ENCODE measurements at places on chromosomes 12 and 14. TPM values are rescaled to one million over a fixed set of nuclear protein-coding genes. Genes with fewer than 3 reads are reported as not detected.

PCED1B gene
- polyA plus RNA-seq: 26.8 TPM

ARPC3 gene
- polyA plus RNA-seq: 699 TPM

TAS2R42 gene
- polyA plus RNA-seq: not detected

WDR89 gene
- polyA plus RNA-seq: 9.5 TPM

OR6C2 gene
- not detected for polyA plus RNA-seq

RTL1 gene
- polyA plus RNA-seq: under 0.01 TPM

SLC10A1 gene
- polyA plus RNA-seq: not detected

NINJ2 gene
- polyA plus RNA-seq: 7.0 TPM

GPR84 gene
- polyA plus RNA-seq: 0.47 TPM

LRRC43 gene
- 0.13 TPM for polyA plus RNA-seq

TDP1 gene
- 9.4 TPM for polyA plus RNA-seq

NFATC4 gene
- polyA plus RNA-seq: 99.9 TPM

HOXC12 gene
- polyA plus RNA-seq: not detected

GRCh38 chr12:14239935-14240872 is 125.3 kb upstream of the ATF7IP start:
- peak overlapping the region; percentile 23 for H3K4me3 ChIP-seq
- peak overlapping the region; percentile 82 for H3K27ac ChIP-seq
- H3K4me1 ChIP-seq: peaks cover 24% of the 10 kb centered on the region
- H3K36me3 ChIP-seq: no peaks in the 10 kb centered on the region

- no peaks in the 10 kb centered on the region for H3K4me1 ChIP-seq
- H3K4me3 ChIP-seq: no peak overlapping the region
- H3K27me3 ChIP-seq: peaks cover 8% of the 10 kb centered on the region
- DNase-seq: no peak
- H3K27ac ChIP-seq: no peak overlapping the region
These were observed 382.5 kb upstream of the TMTC1 start for GRCh38 chr12:30166006-30166795.

DNA sequence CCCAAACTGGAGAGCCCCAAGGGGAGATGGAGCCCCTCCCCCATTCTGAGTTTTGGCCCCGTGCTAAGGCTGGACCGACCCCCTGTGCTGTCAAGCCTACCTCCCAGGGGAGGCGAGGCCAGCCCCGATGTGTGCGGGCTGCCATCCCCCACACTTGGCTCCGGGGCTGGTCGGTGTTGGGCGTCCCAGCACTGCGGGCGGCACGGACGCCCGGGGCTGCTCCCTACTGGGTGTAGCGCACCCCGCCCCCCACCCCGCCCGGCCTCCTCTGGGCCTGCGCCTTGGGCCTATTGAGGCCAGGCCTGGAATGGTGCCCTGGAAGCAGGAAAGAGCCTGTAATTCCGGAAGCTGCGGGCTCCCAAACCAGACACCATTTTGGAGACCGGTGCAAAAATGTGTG is 2.6 kb downstream of the DCAF4 start:
- no peak overlapping the region for H3K27ac ChIP-seq
- peaks cover 21% of the 10 kb centered on the region for H3K4me1 ChIP-seq
- no peak overlapping the region for H3K4me3 ChIP-seq
- DNase-seq: peak; percentile 68

DNA sequence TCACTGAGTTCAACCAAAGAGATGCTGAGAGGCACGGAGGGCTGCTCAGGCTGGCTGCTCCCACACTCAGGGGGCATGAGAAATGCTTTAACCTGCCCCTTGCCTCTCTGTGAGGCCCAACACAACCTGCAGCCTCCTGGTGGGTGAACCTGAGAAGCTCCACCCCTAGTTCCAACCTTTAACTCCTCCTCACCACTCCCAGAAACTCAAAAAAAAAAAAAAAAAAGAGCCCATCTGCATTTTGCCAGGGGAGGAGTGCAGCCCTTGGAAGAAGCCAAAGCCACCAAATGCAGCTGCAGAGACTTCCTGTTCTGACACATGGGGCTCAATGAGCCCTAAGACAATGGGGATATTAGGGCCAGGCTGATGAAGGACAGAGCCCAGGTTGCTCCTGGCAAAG is 8.9 kb downstream of the KRT4 start:
- no peak overlapping the region for H3K27ac ChIP-seq
- H3K4me1 ChIP-seq: no peaks in the 10 kb centered on the region
- H3K4me3 ChIP-seq: no peak overlapping the region
- no peaks in the 10 kb centered on the region for H3K27me3 ChIP-seq
- no peak for DNase-seq

- no peaks in the 10 kb centered on the region for H3K27me3 ChIP-seq
- no peak for DNase-seq
- no peak overlapping the region for H3K27ac ChIP-seq
- H3K4me1 ChIP-seq: no peaks in the 10 kb centered on the region
- H3K4me3 ChIP-seq: no peak overlapping the region
These were observed 192.1 kb upstream of the ALG10B start for GRCh38 chr12:38124247-38125012.

- DNase-seq: no peak
- peaks cover 25% of the 10 kb centered on the region for H3K4me1 ChIP-seq
- H3K27me3 ChIP-seq: no peaks in the 10 kb centered on the region
- no peaks in the 10 kb centered on the region for H3K36me3 ChIP-seq
These were observed 387 bp upstream of the IPO8 start for GRCh38 chr12:30696103-30696408.

- H3K36me3 ChIP-seq: no peaks in the 10 kb centered on the region
- H3K27ac ChIP-seq: no peak overlapping the region
- H3K4me3 ChIP-seq: no peak overlapping the region
- DNase-seq: peak; percentile 84
- H3K4me1 ChIP-seq: peaks cover 49% of the 10 kb centered on the region
These were observed 221.9 kb downstream of the PELI2 start for GRCh38 chr14:56339855-56340701.

DNA sequence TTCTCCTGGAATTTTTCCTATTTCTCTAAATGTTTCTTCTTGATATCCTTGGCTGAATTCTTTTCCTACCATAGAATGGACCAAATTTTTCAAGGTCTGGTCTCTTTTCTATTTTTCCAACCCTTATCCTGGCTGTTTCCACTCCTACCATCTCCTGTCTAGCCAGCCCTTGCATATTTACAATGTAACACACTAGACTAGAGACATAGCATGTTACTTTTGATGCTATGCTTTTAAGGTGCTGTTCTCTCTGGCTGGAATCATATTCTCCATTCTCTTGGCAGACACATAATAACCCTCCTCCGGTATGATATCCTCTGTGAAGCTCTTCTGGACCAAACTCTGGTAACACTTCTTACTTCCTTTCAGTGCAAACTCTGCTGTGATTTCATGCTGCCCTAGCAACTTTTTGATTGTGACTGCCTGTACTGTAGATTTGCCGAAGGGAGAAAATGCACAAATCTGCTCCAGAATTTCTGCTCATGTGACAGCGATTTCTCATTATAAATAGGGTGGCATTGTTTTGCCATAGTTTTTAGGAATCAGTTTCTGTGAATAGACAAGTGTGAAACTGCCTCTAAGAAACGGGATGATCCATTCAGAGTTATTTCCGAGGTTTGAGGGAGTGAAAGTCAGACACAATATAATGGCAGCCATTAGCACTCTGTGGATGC is 284.4 kb downstream of the MDGA2 start:
- H3K27me3 ChIP-seq: no peaks in the 10 kb centered on the region
- H3K27ac ChIP-seq: no peak overlapping the region
- no peaks in the 10 kb centered on the region for H3K4me1 ChIP-seq
- H3K36me3 ChIP-seq: no peaks in the 10 kb centered on the region

DNA sequence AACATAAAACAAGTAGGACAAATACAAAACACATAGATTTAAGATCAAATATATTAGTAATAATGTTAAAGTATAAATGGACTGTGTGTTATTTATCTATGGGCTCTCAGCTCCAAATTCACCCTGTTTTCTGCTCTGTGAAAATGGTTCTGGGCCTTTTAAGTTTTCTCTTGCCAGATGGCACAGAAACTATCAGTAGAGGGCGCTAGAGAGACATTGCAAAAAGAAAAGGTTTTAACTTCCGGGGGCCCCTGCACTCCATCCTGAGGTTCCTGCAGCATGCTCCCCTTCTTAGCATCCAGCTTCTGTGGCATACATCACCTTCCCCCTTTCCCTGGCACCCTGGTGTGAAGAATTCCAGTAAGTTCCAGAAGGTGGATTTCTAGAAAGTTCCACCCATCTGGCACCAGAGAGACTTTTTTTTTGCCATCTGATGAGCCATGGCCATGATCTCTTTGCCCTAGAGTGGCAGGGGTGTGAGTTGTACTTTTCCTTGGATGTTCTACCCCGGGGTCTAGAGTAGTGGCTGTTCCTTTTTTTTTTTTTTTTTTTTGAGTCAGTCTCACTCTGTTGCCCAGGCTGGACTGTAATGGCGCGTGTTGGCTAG is 29.3 kb downstream of the ZCRB1 start:
- no peaks in the 10 kb centered on the region for H3K36me3 ChIP-seq
- H3K27ac ChIP-seq: no peak overlapping the region
- DNase-seq: no peak
- H3K27me3 ChIP-seq: no peaks in the 10 kb centered on the region

- H3K27ac ChIP-seq: no peak overlapping the region
- no peaks in the 10 kb centered on the region for H3K27me3 ChIP-seq
- H3K36me3 ChIP-seq: no peaks in the 10 kb centered on the region
- H3K4me3 ChIP-seq: no peak overlapping the region
- H3K4me1 ChIP-seq: no peaks in the 10 kb centered on the region
- DNase-seq: no peak
These were observed 25.1 kb downstream of the CDKL1 start for GRCh38 chr14:50371546-50371945.

GRCh38 chr12:124762791-124763593 is 100.7 kb downstream of the SCARB1 start:
- H3K4me3 ChIP-seq: no peak overlapping the region
- H3K4me1 ChIP-seq: peaks cover 64% of the 10 kb centered on the region
- H3K27me3 ChIP-seq: no peaks in the 10 kb centered on the region
- H3K36me3 ChIP-seq: no peaks in the 10 kb centered on the region
- no peak overlapping the region for H3K27ac ChIP-seq

GRCh38 chr12:26704684-26705460 is 128.1 kb downstream of the ITPR2 start:
- no peaks in the 10 kb centered on the region for H3K27me3 ChIP-seq
- no peak overlapping the region for H3K27ac ChIP-seq
- no peak overlapping the region for H3K4me3 ChIP-seq
- peaks cover 18% of the 10 kb centered on the region for H3K4me1 ChIP-seq
- no peak for DNase-seq

- H3K36me3 ChIP-seq: peaks cover 11% of the 10 kb centered on the region
- H3K4me3 ChIP-seq: no peak overlapping the region
- DNase-seq: no peak
- peaks cover 98% of the 10 kb centered on the region for H3K4me1 ChIP-seq
These were observed 30.0 kb upstream of the RPLP0 start for GRCh38 chr12:120230974-120231315.

- H3K4me1 ChIP-seq: no peaks in the 10 kb centered on the region
- no peaks in the 10 kb centered on the region for H3K36me3 ChIP-seq
- H3K4me3 ChIP-seq: peak within 1 kb of the TSS; percentile 47
- peaks cover 3% of the 10 kb centered on the region for H3K27me3 ChIP-seq
These were observed at the start of gene KCNJ8 for GRCh38 chr12:21774358-21775132. KCNJ8 (minus strand) TSS chr12:21774706; CDS start chr12:21773616, 1,090 bp downstream.

DNA sequence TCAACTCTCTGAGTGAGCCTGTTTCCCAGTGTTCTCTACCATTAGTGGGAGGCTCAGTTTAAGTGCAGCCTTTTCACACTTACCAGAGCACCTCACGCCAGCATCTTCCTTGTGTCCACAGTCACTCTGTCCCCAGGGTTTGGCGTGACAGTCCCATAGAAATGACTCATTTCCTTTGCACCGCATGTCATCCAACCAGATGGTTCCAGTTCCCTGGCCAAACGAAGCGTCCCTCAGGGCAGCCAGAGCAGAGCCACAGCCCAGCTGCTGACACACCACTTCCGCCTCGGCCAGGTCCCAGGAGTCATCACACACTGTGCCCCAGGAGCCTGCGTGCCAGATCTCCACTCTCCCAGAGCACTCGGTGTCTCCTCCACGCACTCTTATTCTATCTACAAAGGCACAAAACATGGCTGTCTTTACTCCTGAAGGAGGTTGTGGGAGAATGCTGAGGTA is 65.4 kb downstream of the ACSM4 start:
- H3K4me1 ChIP-seq: no peaks in the 10 kb centered on the region
- H3K27ac ChIP-seq: no peak overlapping the region
- H3K27me3 ChIP-seq: peaks cover 4% of the 10 kb centered on the region

- peak; percentile 94 for DNase-seq
- peaks cover 5% of the 10 kb centered on the region for H3K27me3 ChIP-seq
- H3K36me3 ChIP-seq: no peaks in the 10 kb centered on the region
- peak overlapping the region; percentile 44 for H3K4me3 ChIP-seq
- H3K4me1 ChIP-seq: peaks cover 65% of the 10 kb centered on the region
These were observed 31.7 kb upstream of the INF2 start for GRCh38 chr14:104657563-104658324.

- no peaks in the 10 kb centered on the region for H3K36me3 ChIP-seq
- H3K27me3 ChIP-seq: no peaks in the 10 kb centered on the region
- H3K4me1 ChIP-seq: no peaks in the 10 kb centered on the region
- H3K27ac ChIP-seq: no peak overlapping the region
- no peak for DNase-seq
These were observed 78.2 kb upstream of the PTGDR start for GRCh38 chr14:52189325-52189724.

DNA sequence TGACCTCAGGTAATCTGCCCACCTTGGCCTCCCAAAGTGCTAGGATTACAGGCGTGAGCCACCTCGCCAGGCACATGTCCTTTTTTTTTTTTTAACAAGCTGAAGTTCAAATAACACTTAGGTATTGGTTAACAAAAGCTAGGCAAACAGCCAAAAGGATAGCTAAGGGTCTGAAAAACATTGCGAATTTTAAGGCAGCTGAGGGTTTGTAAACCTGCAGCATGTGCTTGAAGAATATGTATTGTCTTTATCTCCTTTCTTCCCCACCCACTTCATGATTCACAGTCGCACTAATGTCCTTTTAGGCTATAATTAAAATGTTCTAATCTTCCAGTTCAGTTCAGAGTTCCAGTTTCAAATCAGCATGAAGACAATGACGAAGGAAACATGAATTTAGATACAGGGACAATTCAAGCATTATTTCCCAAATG is 30.1 kb upstream of the CERS5 start:
- H3K4me1 ChIP-seq: no peaks in the 10 kb centered on the region
- H3K4me3 ChIP-seq: no peak overlapping the region
- no peak for DNase-seq
- H3K27ac ChIP-seq: no peak overlapping the region

GRCh38 chr14:65334765-65335410 is 77.6 kb upstream of the FUT8 start:
- no peaks in the 10 kb centered on the region for H3K27me3 ChIP-seq
- peak overlapping the region; percentile 47 for H3K27ac ChIP-seq
- DNase-seq: no peak
- no peaks in the 10 kb centered on the region for H3K36me3 ChIP-seq

- no peak overlapping the region for H3K4me3 ChIP-seq
- no peaks in the 10 kb centered on the region for H3K36me3 ChIP-seq
- no peaks in the 10 kb centered on the region for H3K27me3 ChIP-seq
These were observed 472.8 kb upstream of the PRICKLE1 start for GRCh38 chr12:43062201-43062895.

- peaks cover 9% of the 10 kb centered on the region for H3K27me3 ChIP-seq
- peaks cover 28% of the 10 kb centered on the region for H3K4me1 ChIP-seq
- H3K36me3 ChIP-seq: peaks cover 25% of the 10 kb centered on the region
- peak; percentile 63 for DNase-seq
These were observed 16.8 kb upstream of the CACNA2D4 start for GRCh38 chr12:1935242-1935641.

Data from spleen (tissue), 13 donors.